ENCODE measurements at places on chromosomes 13 and 19.
A peak's percentile ranks its signal among the peaks of the same experiment; 100 is the strongest.

GRCh38 chr19:11164879-11165406 lies 9.4 kb upstream of the SPC24 start:
- H3K27me3 ChIP-seq: no peaks in the 10 kb centered on the region
- H3K27ac ChIP-seq: no peak overlapping the region
- no peak overlapping the region for H3K4me3 ChIP-seq
- no peaks in the 10 kb centered on the region for H3K4me1 ChIP-seq
- no peak for ATAC-seq

DNA sequence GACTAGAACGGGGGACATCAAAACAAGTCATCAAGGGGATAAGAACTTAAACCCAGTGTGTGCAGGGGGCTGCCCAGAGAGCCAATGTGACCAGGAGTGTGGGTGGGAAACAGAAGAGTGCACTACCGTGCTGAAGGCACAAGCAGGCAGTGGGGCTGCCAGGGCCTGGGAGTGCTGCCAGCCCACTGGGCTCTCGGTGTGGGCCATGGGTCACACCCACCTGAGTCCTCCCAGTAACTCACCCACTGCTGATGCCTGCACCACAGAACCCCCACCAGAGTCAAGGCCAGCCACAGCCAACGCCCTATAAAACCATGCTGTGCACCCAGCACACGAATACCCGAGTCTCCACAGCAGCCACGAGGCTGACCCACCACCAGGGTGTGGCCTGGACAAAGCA lies 8.5 kb downstream of the MED26 start:
- peaks cover 16% of the 10 kb centered on the region for H3K36me3 ChIP-seq
- no peak overlapping the region for H3K4me3 ChIP-seq
- ATAC-seq: no peak
- H3K27me3 ChIP-seq: no peaks in the 10 kb centered on the region
- peak overlapping the region; percentile 70 for H3K27ac ChIP-seq

DNA sequence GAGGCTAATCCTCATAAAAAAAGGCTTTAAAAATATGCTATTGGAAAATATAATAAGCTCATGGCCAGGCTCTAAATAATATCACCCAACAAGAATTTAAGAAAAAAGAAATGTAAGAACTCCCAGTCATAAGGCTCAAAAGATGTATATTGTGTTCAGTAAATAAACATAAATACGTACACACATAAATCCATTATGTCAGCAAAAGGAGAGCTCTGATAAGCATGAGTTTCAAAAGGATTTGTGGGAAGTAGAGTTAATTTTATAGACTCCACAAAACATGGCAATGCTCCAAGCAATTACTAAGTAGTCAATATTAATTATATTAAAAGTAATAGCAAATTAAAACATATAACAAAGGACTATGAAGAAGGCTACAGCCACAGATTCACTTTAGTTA lies 37.3 kb upstream of the TRPC4 start:
- no peaks in the 10 kb centered on the region for H3K36me3 ChIP-seq
- no peak overlapping the region for H3K27ac ChIP-seq
- no peak for ATAC-seq
- H3K4me1 ChIP-seq: no peaks in the 10 kb centered on the region
- H3K4me3 ChIP-seq: no peak overlapping the region

DNA sequence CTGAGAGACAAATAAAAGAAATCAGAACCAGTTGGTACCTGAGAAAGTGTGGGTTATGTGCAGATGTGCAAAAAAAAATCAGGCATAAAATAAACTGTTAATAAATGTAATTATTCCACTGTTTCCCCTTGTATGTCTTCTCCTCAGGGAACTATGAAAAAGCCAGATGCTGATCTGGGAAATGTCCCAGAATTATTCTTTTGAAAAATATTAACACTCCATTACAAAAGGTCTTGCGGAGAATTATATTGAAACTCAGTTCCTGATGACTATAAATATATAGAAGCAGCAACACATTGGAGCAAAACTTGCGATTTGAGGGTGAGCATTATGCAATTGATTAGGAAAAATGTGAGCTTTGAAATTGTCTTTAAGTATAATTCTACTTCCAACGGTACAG lies 433.3 kb upstream of the KLF12 start:
- H3K36me3 ChIP-seq: no peaks in the 10 kb centered on the region
- H3K4me3 ChIP-seq: no peak overlapping the region
- peaks cover 20% of the 10 kb centered on the region for H3K27me3 ChIP-seq
- ATAC-seq: no peak

GRCh38 chr19:46254776-46255175 lies 25.2 kb downstream of the IGFL1 start:
- no peaks in the 10 kb centered on the region for H3K36me3 ChIP-seq
- no peak overlapping the region for H3K4me3 ChIP-seq

- H3K4me3 ChIP-seq: no peak overlapping the region
- no peaks in the 10 kb centered on the region for H3K36me3 ChIP-seq
- H3K27ac ChIP-seq: no peak overlapping the region
- no peak for ATAC-seq
- H3K27me3 ChIP-seq: no peaks in the 10 kb centered on the region
- no peaks in the 10 kb centered on the region for H3K4me1 ChIP-seq
Observed at GRCh38 chr19:41112728-41113290, 1.4 kb upstream of the CYP2F1 start.

Measured in activated T-helper 17 cell treated with anti-CD3 and anti-CD28 coated beads, Interleukin-2, amount 50 U/mL, for 72 hours (primary cell).